Activated naive CD4-positive, alpha-beta T cell (primary cell): ENCODE measurements at places on chromosomes 4 and X.

DNA sequence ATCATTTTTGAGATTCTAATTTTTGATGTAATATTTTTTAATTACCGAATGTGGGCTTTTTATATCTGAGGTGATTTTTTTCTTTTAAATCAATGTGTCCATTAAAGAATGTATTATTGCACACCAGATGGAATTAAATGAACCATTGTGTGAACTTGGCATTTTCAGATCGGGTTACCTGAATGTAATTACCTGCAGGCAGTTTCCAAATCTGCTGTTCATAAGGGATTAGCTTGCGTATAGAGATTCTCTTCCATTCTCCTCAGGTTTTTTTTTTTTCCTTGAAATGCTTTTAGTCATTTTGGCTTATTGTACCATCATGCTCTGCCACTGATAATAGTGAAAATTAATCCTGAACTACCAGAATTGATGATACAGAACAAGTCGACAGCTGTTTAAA is 511.5 kb upstream of the ATOH1 start:
- DNase-seq = no peak

- no peak for DNase-seq
Observed at GRCh38 chr4:184534511-184535391, 60.4 kb upstream of the IRF2 start.

GRCh38 chr4:157072002-157072401 is 3.9 kb upstream of the GLRB start:
- no peak for DNase-seq

DNA sequence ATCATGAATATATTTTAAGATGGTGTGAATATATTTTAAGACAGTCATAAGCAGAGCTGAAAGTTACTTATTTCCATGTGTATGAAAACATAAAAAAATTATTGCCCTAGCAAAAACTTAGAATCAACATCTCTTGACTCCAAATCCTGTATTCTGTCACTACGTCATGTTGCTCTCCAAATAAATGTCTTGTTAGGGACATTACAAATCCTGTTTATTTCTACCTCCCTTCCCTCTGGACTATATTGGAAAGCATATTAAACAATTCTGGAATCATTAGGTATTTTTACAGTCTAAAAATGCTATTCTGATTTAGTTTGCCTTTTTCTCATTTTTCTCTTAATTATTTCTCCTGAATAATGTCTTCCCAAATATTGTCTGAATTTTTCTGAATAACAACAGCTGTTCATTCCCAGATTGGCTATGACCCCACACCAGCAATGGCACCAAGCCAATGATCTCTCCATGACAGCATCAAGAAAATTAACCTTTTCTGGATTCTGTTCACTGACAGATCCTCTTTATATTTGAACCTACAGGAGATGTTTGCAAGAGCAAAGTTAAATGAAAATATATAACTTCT is 523.1 kb downstream of the IQCM start:
- DNase-seq = no peak

- no peak for DNase-seq
Observed at GRCh38 chr4:70583952-70584834, 7.9 kb upstream of the AMBN start.

- no peak for DNase-seq
Observed at GRCh38 chr4:147015491-147015890, 69.8 kb upstream of the TTC29 start.

DNA sequence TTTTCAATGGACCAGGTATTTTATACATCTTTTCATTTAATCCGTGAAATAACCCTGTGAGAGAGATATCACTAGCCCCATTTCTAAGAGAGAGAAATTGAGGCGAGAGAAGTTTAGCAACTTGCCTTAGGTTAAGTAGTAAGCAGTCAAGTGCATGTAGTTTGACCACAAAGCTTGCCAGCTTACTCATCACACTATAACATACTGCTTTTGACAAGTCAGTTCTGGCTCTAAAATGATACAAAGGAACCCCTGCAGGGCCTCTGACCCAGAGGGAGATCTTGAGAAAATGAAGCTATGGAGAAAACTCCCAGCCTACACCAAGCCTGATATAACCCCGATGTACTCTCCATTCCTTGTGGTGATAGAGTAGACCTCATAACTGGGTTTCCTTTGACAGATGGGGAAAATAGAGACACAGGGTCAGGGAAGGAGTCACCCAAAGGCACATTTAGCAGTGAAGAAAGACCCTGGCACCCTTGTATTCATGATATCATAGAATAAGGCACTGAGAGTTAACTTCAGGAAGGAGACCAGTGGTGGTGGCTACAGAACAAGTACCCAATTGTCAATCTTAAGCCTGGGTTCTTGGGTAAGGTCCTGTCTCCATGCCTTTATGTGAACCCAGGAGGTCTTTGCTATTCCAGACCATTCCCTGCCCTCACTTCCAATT is 60.2 kb upstream of the MSN start:
- no peak for DNase-seq

DNA sequence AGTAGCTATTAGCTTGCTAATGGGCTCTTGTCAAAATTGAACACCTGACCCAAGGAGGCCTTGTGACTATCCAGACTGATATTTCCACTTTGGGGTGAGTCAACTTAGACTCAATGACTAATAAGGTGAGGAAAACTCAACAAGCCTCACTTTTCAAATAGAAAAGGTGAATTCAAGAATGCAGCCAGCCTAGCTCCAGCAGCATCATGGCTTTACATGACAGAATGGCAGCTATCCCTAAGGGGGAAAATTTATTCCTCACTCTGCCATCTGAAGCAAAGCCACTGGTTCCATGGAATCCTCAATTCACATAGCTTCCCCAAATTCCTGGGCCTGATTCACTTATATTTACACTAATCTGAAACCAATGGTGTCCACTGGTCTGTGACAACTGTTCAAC is 29.1 kb upstream of the RAB9B start:
- no peak for DNase-seq

DNA sequence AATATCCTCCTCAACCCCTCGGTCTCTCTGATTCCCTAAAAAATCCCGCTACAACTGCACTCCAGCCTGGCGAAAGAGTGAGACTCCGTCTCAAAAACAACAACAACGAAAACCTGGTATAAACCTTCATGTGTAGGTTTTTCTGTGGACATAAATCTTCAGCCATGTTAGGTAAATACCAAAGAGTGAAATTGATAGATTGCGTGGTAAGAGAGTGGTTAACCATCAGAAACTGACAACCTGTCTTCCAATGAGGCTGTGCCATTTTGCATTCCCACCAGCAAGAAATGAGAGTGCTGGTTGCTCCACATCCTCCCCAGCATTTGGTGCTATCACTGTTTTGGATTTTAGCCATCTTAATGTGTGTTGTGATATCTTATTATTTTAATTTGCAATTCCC is 10.9 kb downstream of the TBC1D19 start:
- no peak for DNase-seq

- DNase-seq = no peak
Observed at GRCh38 chr4:26075583-26075982, 161.6 kb downstream of the SMIM20 start.

DNA sequence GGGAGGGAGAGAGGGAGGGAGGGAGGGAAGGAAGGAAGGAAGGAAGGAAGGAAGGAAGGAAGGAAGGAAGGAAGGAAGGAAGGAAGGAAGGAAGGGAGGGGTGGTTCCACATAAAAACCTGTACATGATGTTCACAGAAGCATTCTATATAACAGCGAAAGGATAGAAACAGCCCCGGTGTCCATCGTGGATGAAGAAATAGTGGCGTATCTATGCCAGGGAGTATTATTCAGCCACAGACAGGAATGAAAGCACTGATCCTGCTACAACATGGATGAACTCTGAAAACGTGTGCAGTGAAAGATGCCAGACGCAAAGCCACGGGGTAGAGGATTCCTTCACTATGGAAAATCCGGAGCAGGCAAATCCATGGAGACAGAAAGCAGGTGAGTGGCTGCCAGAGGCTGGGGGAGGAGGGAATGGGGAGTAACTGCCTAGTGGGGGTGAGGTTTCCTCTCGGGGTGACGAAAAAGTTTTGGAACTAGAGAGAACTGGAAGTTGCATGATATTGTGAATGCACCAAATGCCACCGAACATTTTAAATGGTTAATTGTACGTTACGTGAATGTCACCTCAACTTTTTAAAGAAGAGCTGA is 92.2 kb downstream of the ABLIM2 start:
- DNase-seq = no peak

GRCh38 chrX:69065451-69065850 is 99.8 kb downstream of the PJA1 start:
- no peak for DNase-seq

DNA sequence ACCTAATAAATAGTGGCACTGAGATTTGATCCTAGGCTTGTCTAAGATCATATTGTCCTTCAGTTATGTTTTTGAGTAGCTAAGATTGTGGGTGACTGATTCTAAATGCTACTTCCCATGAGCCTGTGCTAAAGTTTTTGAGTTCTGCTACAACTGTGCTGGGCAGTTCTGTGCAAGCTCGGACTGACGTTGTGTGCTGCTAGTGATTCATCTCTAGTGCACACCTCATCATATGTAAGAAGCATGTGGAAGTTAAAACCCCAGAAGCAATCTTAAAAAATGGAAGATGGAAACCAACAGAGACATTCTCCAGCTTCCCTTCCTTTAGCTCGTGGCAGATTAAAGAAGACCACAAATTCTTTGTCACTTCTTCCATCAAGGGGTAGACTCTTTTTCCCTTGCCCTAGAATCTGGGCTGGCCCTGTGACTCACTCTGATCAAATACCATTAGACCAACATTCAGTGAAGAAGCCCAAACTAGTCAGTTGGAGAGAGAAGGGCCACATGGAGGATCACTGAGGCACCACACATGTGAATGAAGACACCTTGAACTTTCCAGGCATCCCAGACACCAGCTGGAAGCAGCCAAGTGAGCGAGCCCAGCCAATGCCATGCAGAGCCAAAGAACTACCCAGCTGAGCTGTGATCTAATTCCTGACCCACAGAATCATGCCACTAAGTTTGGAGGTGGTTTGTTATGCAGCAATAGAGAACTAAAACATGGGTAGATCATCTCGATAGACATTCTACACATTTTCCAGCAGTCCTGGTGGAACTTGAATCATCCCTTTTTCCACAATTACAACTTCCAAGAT is 16.8 kb downstream of the ARHGAP6 start:
- no peak for DNase-seq

DNA sequence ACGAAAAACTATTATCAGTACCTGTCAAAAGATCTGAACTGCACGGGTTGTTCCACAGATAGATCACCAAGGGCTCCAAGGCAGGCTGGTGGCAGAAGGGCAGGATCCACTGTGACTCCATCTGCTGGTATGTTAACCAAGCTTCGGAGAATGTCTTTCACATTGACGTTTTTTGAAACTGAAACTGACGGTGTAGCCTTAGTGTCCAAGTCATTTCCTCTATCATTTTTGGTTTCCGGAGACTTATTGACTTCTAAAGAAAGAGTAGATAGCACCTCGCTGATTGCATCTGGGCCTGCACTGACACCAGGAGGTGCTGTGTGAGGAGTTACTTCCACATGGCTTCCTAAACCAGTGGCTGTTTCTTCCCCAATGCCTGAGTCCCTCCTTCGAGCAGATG is 186.9 kb downstream of the LRBA start:
- DNase-seq = no peak

DNA sequence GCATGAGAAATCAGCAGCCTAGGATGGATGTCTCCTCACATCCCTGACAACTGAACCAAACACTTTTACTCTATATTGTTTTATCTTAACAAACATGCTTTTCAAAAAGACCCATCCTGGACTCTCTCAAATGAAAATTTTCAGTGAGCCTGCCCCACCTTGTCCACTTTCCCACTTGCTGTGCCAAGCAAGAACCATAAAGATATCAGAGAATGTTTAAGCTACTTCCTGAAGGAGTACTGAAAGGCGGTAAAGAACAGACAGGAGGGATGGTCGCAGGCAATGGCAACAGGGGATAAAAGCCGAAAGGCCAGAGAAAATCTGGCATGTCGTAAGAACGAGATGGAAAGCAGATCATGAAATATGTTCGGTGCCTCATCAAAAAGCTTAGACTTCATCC is 10.5 kb downstream of the APBB2 start:
- no peak for DNase-seq

DNA sequence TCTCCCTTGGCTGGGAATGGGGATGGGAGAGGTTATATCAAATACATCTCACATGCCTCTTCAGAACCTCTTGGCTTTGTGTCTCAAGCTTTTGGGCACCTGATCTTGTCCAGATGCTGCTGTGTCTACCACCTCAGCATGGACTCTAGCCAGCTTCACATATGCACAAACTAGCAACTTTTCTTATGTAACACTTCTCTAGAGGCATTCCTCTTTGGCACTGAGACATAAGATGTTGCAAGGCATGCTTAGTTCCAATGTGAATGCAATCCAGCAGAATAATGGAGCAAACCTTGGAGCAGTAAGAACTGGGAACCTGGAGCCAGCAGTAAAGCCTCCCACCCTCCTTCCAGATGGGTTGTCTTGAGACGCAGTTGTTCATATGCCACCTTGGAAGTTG is 113.4 kb upstream of the TMEM47 start:
- no peak for DNase-seq

- no peak for DNase-seq
Observed at GRCh38 chrX:136879001-136879687, 1.4 kb downstream of the RBMX start.

GRCh38 chr4:102439236-102439614 is 61.9 kb upstream of the NFKB1 start:
- no peak for DNase-seq

GRCh38 chr4:169024762-169025161 is 14.7 kb upstream of the CBR4 start:
- DNase-seq = no peak

DNA sequence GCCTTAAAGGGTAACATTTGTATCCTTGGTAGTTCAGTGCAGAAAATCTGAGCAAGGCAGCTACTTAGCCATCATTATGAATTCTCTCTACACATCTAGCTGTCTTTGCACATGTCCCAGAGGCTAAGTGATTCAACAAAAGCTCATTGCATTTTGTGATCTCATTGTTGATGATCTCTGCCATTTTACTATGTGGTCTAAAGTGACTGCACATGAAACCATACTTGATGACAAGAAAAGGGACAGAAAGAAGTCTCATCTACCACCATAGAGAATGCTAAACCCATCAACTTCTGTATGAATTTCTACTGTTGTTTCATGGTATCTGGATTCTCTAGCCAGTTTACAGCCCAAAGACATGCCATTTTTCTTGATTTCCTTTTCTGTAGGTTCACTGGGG is 5.9 kb upstream of the PGK1 start:
- DNase-seq = no peak

- DNase-seq = no peak
Observed at GRCh38 chr4:19883841-19884240, 367.9 kb upstream of the SLIT2 start.

DNA sequence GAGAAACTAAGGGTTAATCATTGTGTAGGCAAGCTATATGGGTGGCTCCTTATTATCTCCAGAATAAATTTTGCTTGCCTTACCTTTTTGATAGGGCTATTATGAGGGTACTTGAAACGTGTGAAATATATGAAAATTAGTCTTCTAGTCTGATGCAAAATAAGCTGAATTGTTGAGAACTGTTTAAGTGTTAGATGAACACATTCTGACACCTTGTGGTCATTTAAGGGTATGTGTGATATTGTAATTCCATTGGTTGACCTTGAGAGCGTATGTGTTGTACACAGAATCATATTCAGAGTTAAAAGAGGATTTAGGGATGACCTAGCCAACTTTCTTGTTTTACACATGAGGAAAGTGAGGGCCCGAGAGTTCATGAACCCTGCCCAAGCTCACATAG is 44.6 kb upstream of the LINC00632 start:
- no peak for DNase-seq
